ENCODE measurements at places on chromosomes 7 and 10.

- DNase-seq = no peak
Observed at GRCh38 chr10:121521794-121522556, 76.3 kb downstream of the FGFR2 start.

GRCh38 chr10:115706488-115707076 is 566.4 kb downstream of the GFRA1 start:
- no peak for DNase-seq

DNA sequence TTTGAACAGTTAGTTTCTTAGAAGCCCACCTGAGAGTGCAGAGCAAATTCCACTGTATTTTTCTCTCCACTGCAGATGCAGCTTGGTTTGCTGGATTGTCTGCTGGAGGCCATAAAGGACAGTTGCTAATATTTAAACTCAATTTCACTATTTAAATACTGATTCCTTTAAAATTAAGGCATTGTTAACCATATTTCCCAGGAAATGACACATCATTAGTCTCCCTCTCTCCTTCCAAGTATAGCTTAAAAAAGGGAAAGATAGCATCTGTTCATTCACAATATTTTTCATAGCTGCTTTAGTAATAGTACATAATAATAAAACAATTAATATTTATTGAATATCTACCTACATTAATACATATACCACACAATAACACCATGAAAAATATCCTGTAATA is 252.9 kb downstream of the HGF start:
- DNase-seq = no peak

DNA sequence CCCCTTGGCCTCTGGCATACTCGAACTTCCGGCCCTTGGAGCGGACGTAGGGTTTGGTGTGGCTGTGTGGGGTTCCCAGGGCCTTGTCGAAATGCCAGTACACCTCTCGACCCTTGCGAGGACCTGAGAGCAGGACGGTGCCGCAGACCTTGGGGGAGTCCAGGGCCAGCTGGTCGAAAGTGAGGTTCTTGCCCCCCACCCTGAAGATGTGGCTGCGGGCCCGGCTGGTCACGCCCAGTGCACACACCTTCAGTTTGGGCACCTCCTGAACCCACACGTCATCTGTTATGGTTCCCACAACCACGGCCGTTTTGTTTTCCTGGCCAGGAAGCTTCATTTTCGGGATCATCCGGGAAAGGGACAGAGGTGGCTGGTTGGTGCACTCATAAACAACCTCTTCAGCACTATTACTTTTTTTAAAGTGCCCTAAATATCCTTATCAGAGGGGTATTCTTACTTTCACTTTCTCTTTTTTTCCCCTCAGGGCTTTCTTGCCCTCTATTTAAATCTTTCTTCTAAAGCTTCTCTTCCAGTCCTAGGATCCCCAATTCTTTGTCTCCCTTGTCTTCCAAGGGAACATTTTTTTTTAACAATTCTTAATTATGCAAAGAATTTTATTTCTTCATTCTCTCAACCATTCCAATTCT is 44.9 kb upstream of the FAM3C start:
- peak; percentile 48 for DNase-seq

- DNase-seq = no peak
Observed at GRCh38 chr7:119281181-119281846, 991.7 kb upstream of the KCND2 start.

GRCh38 chr10:98414932-98415730 is at the start of gene PYROXD2:
Gene PYROXD2 (minus strand): TSS chr10:98415182. CDS start chr10:98415135, 47 bp downstream.
- DNase-seq = no peak

DNA sequence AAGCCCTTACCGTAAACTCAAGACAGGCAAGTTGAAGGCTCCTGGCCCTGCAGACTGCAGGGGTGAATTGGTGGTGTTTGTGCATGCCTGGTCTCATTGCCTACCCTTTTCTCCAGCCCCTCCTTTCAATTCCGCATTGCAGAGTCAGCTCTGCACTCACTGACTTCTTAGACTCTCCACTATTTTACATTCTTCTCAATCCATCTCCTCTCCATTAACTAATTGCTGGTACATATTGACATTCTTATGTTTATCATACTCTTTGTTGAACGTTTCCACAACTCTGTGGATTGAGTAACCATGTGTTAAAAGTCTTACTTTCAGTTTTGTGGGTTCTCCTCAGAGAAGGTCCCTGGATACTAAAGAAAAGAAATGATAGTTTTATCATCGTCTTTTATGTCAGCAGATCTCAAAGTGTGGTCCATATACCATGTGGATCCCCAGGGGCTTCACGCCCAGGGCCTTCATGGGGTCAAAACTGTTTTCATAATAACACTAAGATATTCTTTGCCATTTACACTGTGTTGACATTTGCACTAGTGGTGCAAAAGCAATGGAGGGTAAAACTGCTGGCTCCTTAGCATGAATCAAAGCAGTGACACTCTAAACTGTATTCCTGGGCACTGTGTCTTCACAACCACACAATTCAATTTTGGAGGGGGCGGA is 135.4 kb upstream of the FZD1 start:
- DNase-seq = no peak

DNA sequence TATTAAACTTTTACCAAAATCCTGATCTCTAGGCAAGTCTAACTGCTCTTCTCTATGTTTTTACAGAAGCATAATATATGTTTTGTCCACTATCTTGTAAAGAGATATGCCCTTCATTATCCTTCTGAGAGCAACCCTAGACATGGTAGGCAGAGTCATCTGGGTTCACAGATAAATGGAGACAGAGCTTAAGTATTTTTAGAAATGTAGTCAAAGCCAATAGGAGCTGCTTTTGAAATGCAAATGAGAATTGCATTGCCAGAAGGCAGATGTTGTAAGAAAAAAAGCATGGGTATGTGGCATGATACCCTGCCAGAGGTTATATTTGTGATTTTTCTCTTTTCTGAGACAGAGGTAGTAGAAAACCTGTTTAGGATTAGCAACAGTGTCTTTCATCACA is 964.8 kb downstream of the SORCS3 start:
- DNase-seq = no peak

- no peak for DNase-seq
Observed at GRCh38 chr7:6430271-6430940, 17.3 kb downstream of the DAGLB start.

GRCh38 chr7:98315318-98315993 is 34.0 kb downstream of the BRI3 start:
- DNase-seq = no peak

GRCh38 chr7:67659091-67659490 is 662.5 kb downstream of the TYW1 start:
- DNase-seq = no peak

GRCh38 chr10:58631715-58632114 is 119.0 kb downstream of the BICC1 start:
- no peak for DNase-seq

DNA sequence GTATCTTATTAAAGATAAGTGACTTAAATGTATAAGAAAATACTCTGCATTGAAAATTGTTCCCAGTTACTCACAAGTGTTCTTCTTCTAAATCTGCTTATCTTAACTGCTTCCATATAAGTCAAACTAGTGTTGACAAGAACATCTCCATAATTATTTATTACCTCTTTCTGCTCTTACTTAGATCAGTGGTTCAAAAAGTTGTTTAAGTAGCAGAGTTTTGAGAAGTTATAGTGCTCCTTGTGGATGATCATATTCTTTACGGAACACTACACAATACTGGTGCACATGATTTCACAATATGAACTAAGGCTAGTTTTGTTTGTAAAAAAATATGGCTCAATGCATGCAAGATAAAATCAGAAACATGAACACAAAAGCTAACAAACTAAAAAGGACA is 168.4 kb downstream of the SEMA3D start:
- no peak for DNase-seq

- no peak for DNase-seq
Observed at GRCh38 chr7:85125176-85125575, 61.7 kb downstream of the SEMA3D start.

DNA sequence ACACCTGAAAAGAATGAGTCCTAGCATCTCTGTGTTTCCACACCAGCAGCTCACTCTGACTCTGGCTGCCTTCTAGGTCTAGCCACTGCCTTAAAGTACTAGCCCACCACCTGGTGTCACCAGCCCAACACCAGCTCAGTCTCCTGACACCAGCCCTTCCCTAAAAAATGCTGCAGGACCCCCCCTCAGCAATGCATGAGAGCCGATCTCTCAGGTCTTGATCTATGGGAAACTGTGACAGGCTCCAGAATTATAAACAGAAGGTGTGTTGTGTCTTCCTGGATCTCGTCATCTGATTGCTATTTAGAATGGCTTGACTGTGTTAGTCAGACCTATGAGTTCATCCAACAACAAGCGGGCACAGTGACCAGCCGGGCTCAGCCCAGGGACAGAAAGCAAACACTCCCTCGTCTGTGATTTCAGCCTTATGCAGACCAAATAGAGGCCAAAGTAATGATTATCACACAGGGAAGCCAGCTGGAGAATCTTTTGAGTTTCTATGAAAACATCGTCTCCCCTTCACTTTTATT is 66.6 kb downstream of the CUBN start:
- DNase-seq = no peak

DNA sequence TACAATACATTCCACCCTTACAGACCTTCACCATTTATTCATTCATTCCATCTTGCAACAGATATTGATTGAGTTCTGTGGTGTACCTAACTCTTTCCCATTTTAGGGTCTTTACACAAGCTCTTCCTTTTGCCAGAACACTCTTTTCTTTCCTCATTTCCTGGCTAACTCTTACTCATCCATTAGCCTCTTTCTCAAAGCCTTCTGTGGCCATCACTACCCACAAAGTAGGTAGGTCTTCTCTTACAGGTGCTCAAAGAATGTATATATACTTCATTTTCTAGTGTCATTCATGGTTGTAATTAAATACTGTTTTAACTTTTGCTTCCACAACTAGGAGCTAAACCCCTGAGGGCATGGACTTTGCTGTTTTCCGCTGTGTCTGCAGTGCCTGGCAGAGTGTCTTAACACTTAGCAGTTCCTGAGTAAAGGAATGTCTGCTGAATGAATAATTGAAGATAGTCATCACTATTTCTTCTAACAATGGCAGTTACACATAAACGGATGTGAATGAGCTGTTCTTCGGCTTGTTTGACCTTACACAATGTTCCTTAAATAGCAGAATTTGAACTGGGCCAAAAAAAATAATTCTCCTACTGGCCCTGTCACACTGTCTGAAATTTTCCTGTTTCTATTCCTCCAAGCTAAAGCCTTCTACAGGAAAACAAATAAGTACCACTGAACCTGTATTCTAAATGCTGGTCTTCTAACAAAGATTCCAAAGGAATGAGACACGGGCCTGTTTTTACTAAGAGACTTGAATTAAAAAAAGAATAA is 15.1 kb downstream of the BCAP29 start:
- DNase-seq = no peak

DNA sequence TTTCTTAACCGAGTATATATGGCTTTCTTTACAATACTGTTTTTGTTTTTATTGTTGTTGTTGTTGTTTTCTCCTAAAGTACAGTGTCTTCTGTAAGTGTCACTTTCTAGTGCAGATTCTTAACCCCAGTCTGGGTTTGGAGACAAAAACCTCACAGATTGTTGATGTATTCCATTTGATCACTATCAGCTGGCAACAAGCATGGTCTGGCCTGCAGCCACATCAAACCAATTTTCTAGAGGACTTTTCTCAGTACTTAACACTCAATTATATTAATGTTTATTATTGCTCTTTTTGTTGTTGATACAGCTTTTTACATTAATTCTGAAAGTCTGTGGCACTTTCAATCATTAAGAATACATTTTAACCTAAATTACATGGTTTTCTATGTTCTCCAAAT is 17.1 kb downstream of the LRRN3 start:
- DNase-seq = peak; percentile 10

DNA sequence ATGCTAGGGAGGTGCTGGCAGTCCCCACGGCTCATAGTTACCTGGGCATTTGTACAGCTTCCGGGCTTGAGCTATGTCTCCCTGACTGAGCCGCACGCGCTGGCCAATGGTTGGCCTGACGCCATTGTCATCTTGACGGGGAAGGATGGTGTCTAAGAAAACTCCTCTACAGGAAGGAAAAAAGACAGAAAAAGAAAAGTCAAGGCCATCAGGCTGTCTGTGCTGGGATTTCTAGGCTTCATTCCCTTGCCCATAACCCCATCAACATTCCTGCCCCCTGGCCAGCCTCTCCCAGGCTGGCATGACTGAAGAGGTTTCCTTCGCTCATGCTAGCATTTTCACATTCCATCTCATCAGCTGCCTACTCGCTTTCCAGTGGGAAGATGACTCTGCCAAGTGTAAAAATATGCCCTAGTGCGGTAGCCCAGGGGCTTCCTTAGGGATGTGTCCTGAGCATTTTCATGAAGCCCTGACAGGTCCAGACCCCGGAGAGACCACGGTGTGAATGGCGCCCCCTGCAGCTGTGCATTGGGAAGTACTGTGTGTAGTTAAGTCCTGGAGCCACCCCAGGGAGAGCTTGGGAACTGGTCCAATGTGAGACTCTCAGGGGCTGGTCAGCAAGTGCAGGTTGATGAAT is 54.5 kb upstream of the OPALIN start:
- DNase-seq = no peak

DNA sequence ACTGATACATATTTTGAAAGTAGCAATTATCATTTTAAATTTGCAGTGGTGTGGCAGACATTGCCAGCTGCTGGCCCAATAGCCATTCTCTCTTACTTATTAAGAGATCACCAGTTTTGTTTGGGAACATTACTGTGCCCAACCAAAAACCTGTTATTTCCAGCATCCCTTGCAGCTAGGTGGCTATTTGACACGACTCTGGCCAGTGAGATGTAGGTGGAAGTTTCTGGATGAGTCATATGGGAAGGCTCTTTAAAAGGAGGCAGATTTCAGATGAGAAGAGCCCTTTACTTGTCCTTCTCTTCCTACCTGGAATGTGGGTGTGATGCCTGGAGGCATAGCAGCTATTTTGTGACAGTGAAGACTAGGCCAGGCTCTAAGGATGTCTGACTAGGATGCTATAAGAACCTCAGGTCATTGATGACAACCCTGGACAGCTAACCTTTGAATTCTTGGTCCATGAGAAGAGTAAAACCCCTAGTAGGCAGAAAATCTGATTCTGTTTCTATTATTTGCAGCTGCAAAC is 77.9 kb downstream of the CARD11 start:
- DNase-seq = no peak

DNA sequence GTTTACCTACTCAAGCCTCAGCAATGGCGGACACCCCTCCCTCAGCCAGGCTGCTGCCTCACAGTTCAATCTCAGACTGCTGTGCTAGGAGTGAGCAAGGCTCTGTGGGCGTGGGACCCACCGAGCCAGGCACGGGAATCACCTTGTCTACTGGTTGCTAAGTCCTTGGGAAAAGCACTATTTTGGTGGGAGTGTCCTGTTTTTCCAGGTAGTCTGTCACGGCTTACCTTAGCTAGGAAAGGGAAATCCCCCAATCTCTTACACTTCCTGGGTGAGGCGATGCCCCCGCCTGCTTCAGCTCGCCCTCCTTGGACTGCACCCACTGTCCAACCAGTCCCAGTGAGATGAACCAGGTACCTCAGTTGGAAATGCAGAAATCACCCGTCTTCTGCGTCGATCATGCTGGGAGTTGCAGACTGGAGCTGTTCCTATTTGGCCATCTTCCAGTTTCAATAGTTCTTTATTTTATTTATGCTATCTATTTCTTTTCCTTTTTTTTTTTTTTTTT is at the start of gene HYAL4:
Gene HYAL4, plus strand, starts transcription at position 458 of the 508 bp plus-strand sequence. CDS start 23,105 bp downstream, outside the sequence.
- DNase-seq = no peak

DNA sequence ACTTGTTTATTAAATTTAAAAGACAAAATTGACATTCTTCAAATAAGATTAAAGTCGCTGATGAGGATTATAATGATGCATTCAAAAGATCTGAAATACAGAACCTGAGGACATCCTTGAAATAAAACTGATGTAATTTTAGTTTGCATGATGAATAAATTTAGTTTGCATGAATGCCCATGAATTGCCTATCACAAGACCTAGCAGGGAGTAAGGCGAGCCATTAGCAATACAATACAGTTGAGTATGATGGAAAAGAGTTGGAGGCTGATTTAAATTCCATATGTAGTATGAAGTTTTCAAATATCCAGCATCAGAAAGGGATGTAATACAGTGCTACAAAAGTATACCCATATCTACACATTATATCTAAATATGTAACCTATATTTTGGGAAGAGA is 321.3 kb downstream of the CACNA2D1 start:
- DNase-seq = no peak

Data from NCI-H2029 treated with DMSO at 0.1 percent for 48 hours (cell line).